ENCODE measurements at places on chromosomes 3 and 15.

DNA sequence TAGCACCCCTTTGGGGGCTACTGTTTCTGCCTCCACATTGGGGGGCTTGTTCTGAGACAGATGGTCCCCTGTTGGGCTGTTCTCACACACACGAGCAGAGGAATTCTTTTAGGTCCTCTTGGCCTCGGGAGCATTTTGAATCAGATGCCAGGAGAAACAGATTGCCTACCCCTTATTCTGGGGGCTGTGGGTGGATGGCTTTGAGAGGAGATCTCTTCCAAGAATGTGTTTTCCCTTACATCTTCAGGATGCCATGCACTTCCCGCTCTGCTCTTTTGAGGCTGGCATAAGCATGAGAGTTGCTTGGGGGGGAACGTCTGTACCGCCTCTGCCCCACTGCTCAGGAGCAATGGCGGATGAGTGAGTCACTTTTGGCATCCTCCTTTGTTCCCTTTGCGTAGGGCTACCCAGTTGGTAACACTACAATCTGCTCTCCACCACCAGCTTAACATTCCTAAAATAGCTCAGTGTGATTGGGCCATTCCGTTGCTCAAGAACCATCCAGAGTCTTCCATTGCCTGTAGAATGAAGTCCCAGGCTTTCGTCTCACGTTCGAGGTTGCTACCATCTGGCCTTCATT is 154.4 kb downstream of the RPLP1 start:
- no peak for DNase-seq

- DNase-seq, result no peak
Observed at GRCh38 chr15:67865766-67866165, 25.9 kb upstream of the RNU6-1 start.

DNA sequence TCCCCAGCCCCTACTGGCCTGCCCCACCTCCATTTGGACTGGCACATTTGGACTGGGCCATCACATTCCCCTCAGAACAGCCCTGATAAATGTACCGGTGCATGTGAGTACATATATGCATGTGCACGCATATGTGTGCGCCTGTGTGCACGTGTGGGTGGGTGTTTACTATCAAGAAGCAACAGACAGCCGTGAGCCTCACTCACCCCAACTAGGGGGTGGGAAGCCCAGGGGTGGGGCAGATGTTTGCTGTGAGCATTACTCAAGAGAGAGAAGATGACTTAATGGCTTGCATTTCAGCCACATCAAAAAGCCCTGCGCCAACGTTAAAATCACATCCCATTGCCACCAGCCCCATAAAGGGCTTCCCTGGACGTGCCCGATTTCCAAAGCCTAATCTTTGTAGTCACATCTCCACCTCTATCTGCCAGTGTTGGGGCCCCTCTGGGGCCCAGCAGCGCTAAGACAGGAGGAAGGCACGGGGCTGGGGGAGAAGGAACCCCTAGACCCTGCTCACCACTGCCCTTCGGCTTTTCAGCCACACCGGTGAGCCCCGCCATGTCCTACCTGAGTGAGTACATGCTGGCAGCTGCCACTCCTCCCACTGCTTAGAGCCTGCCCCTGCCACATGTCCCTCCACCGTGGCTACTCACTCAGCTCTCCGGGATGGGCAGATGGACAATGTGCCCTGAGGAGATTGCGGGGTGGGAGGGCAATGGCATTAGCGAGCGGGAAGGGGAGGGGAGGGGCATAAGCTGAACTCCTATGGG is 10.9 kb downstream of the ITIH3 start:
- no peak for DNase-seq

GRCh38 chr3:39383045-39383880 is at the start of gene SLC25A38:
Gene SLC25A38, plus strand, starts transcription at chr3:39383370. Its CDS starts 355 bp downstream, at chr3:39383725.
- no peak for DNase-seq

DNA sequence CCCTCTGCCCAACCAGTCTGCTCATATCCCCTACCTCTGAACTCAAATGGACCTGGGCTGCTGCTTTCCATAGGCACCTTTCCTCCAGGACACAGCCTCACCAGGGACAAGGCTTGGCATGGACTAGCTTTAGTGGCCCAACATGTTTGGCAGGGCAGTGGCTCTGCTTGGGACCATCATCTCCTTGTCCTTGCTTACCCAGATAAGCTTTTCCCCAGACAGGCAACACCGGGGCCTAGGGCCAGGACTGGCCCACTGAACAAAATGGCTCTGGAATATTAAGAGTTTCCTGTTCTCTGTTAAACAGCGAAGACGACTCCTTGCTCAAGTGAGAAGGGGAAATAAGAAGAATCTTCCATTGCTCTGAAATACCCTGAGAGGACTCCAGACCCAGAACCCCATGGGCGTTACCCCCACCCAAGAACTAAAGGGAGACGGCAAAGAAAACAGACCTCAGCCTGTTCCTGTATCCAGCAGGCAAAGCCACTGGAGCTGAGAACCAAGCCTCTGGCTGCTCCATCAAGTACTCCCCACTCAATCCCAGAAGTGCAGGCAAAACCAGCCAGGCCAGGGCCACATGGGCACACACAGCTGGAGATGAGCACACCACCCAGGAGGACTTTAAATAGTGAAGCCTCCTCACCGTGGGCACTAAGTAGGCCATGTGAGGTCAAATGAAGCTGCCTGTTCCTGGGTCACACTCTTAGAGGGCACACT is 45.5 kb downstream of the CTNNB1 start:
- no peak for DNase-seq

DNA sequence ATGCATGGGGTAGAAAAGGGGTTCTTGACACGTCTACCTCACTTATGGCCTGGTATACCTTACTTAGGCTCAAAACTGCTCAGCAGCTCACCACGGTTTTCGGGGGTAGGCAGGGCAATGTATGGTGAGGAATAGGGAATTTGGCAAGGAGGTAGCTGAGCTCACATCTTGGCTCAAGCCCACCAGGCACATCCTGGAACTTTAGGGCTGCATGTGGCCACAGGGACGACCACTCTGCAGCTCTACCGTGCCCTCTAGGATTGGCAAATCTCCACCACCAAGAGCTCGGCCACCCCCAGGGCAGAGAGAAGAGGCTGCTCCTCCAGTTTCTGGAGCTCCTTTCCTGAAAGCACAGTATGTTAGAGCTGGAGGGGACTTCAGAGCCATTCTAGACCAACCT is 69.7 kb downstream of the MRPL46 start:
- DNase-seq, result no peak

- no peak for DNase-seq
Observed at GRCh38 chr15:36334059-36334458, 245.4 kb upstream of the CDIN1 start.

DNA sequence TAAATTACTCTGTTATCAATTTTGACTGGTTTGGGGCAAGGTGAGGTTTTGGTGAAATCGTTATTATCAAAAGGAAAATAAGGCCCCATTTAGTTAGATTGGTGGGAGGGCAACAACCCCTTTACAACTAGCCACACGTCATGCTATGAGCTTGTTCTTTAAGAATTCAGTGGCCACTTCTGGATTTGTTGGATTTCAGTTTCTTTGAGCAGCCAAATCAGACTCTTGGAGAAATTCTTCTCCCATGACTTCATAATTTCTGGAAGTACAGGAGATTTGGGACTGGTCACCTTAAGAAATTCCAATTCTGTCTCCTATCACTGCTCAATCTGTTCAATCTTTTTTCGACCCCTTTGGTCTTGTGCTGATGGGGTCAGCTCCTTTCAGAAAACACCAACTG is 14.8 kb upstream of the WNT5A start:
- DNase-seq, result no peak

GRCh38 chr15:91880373-91880772 is 26.9 kb downstream of the SLCO3A1 start:
- no peak for DNase-seq

- no peak for DNase-seq
Observed at GRCh38 chr3:31793821-31794220, 187.2 kb downstream of the OSBPL10 start.

Data from NCI-H1436 treated with DMSO at 0.1 percent for 48 hours (cell line).